ENCODE measurements at places on chromosomes 13 and 19.

- DNase-seq = no peak
Observed at GRCh38 chr13:113749967-113750366, 9.1 kb upstream of the TMEM255B start.

- no peak for DNase-seq
Observed at GRCh38 chr19:1856345-1856697, 7.1 kb downstream of the KLF16 start.

DNA sequence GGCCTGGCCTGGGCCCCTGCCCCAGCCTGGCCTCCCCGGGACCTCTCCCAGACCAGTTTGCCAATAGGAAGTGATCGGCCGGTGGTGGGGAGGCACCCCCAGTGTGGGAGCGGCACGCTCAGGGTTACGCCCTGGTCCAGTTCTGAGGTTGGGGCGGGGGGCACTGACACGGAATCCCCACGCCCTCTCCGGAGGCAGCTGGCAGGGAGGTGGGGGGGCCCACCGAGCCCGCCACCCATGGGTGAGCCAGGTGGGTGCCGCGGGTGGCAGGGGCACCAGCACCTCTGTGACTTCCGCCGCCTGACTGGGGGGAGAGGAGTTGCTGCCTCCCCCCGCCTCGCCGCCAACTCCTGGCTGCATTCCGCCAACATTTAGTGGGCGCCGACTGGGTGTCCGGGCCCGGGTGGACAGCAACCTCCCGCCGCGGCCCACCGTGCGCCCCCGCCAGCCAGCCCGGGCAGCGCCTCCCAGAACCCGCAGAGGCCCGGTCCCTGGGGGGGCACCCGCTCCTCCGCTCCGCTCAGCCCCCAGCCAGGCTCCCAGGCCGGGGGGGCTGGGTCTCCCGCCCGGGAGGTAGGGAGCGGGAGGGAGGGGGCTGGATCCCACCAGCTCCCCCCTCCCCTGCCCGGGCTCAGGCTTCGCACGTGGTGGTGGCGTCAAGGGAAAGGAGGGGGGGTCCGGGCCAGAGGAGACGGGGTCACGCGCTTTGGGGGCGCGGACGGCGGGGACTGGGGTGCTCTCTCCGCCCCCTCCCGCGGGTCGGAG, 2.0 kb downstream of the ZBTB7A start:
- peak; percentile 57 for DNase-seq

- no peak for DNase-seq
Observed at GRCh38 chr19:34556488-34556887, 74.9 kb downstream of the WTIP start.

DNA sequence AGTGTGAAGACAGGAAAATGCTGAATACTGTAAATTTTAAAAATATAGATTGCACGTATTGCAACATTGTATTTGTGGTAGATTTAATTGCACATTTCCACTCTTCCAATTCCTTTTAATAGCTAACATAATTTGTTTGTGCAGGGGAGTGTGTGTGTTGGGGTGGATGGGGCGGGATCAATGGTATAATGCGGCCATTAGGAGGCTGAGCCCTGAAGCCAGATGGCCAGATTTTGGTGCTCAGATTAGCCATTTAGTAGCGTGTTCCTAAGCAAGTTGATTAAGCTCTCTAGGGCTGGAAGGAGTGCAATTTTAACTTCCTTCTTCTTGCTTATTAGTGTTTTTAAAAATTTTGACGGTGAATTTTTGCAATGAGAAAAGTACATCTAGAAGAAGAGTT, 5.8 kb downstream of the OXGR1 start:
- DNase-seq = no peak

DNA sequence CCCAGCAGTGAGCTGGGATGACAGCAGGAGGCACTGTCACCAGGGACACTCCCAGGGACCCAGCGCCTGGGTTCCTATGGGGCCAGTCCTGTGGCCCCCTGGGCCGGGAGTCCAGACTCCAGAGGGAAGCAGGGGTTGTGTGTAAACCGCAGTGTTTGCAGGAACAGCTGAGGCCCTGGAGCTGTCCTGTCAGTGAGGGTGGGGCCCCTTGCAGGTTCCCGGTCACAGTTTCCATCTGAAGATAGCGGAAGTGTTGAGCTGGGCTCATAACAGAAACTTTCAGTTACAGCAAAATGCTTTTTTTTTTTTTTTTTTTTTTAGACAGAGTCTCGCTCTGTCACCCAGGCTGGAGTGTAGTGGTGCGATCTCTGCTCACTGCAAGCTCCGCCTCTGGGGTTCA, 17.7 kb upstream of the CSNK1G2 start:
- DNase-seq = no peak

GRCh38 chr19:10998045-10998533, 37.3 kb downstream of the SMARCA4 start:
- DNase-seq = no peak
